Stimulated activated CD4-positive, alpha-beta T cell treated with anti-CD3 and anti-CD28 coated beads, Interleukin-15, amount 100 ng/mL, for 48 hours (primary cell): ENCODE measurements at places on chromosomes 6 and 20.

- DNase-seq = no peak
Observed at GRCh38 chr6:166712286-166713228, 85.5 kb upstream of the RPS6KA2 start.

DNA sequence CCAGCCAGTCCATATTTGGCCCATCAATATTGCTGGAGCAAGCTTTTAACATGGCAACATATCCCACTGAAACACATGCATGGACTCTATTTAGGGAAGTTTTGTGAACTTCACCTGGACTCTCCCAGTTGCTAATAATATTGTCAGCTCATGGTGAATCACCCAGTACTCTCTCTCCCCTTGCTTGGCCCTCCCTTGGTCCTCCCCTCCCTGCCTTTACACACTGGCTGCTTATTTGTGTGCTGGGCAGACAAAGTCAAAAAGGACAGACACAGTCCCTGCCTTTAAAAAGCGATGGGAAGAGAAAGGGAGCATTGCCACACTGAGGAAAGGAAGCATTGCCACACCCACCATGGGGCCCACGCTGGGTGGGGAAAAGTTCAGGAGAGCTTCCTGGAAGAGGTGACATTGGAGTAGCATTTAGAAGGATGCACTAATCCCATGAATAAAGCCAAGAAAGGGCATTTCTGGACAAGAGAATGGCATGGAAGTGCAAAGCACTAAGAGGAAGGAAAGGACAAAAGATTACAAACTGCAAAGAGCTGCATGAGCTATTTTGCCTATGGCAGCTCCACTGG is 143.4 kb upstream of the EXOC2 start:
- DNase-seq = no peak

DNA sequence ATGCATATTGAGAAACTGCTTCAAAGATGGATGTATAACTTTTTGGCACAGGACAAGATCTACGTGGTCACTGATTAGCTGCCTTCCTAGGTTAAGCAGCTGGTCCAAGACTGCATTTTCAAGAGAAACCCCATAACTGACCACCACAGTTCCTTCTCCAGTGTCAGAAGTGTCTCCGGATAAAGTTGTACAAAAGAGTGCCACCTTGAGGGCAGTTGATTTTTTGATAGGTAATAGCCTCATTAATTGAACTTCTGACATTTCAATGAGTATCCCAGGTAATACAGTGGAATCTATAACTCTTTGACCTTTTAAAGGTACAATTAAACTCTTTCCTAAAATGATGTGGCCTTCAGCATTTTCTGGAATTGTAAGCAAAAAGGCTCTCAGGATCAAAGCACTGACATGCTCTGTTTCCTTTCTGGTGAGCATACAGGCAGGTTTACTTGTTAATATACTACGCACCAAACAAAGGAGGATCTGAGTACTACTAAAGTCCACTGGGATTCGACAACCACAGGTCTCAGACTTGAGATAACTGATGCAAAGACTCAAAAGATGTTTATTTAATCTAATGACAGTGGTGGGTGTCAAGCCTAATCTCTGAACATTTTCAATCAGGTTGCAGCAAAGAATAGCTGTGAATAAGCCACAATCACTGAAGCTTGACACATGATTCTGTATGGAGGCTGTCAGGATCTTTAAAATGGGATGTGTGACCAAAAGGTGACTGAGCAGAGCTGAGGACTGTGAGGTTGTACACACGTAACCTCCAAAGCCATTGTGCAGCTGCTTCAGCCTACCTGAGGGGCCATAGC is 21.2 kb downstream of the MKKS start:
- no peak for DNase-seq

DNA sequence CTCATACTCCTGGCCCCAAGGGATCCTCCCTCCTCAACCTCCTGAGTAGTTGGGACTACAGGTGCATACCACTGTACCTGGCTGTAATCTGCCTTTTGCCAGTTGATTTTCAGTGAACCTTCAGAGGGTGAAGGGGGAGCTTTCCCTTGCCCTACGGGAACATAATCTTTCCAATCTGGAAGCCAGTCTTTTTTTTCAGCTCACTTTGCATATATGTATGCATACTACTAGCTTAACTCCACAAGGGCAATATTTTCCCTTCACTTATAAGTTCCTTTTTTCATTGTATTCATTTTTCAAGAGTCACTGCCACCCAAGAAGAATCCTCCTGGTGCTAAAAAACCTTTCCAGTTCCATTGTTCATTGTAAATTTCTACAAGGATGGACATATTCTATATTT is 53.4 kb upstream of the GCM1 start:
- DNase-seq = no peak

- DNase-seq = no peak
Observed at GRCh38 chr6:4377603-4378002, 242.2 kb upstream of the ECI2 start.

DNA sequence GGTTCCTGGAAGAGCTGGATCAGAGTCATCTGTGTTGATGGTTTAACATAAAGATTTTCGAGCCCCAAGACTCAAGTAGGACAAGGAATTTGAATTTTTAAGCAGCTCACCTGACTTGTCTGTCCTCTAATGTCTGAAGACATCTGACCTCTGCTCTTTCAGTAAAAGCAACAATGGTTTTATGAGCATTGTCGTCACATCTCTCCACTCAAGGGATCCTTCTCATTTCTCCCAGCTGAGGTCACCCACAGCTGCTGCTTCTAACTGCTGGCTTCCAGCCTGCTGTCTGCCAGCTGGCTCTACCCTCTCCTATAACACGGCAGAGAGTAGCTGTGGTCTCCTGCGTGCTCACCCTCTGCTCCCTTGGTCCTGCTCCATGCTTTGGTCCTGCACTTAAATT is 24.7 kb upstream of the HDAC2 start:
- DNase-seq = no peak

DNA sequence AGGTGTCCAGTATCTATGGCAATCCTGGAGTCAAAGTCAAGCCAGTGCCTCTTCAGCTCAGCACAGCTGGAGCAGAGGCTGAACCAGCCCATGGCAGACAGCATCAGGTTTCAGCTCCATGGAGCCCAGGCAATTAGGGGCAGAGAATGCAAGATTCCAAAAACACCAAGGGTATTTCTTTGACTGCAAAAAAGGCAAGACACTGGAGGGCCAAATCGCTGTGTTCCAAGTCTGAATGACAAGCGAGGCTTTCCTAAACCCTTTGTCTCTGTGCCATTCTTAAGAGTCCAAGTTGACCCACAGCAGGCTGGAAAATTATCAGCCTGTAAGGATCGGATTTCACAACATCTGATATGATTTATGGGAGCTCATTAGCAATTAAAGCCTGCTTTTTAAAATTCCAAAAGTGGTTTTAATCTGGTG is 49.7 kb upstream of the TGM3 start:
- no peak for DNase-seq
